Activated effector memory CD4-positive, alpha-beta T cell treated with Interleukin-2 at 50 U/mL for 16 hours (primary cell): ENCODE measurements at places on chromosomes 6 and 20.

- DNase-seq, result no peak
Measured at GRCh38 chr6:112432853-112433252, 85.7 kb downstream of the RFPL4B start.

DNA sequence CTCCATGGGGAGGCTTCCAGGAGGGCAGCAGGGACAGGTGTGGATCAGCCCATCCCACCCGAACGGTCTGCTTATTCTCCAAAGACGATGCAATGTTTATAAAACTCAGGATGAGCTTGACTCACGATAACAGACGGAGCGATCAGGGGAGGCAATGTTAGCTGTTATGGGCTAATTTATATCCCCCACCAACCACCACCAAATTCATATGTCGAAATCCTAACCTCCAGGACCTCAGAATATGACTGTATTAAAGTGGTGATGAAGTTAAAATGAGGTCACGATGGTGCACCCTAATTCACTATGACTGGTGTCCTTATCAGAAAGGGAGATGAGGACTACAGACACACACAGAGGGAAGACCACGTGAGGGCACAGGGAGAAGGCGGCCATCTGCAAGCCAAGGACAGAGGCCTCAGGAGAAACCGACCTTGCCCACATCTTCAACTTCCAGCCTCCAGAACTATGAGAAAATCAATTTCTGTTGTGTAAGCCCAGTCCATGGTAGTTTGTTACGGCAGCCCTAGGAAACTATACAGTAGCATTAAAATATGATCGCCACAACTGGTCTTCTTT lies 7.0 kb downstream of the ADTRP start:
- no peak for DNase-seq

- DNase-seq, result no peak
Measured at GRCh38 chr6:53566755-53567154, 21.9 kb upstream of the GCLC start.

- no peak for DNase-seq
Measured at GRCh38 chr6:52500238-52501129, 76.4 kb downstream of the TRAM2 start.

GRCh38 chr20:24870881-24871280 lies 78.2 kb upstream of the CST7 start:
- no peak for DNase-seq
